NCI-H510A (cell line): ENCODE measurements at places on chromosomes 11 and 22.
A peak's percentile ranks its signal among the peaks of the same experiment; 100 is the strongest.

- no peak for DNase-seq
These were observed 31.7 kb upstream of the PARVB start for GRCh38 chr22:43992331-43992821.

GRCh38 chr11:12600829-12601228 lies 73.4 kb upstream of the TEAD1 start:
- DNase-seq = no peak

GRCh38 chr11:72719144-72719543 lies 33.1 kb downstream of the ARAP1 start:
- DNase-seq = no peak

GRCh38 chr11:3838504-3838903 lies 2.3 kb downstream of the RHOG start:
- DNase-seq = no peak

GRCh38 chr11:117693344-117693743 lies 103.7 kb downstream of the DSCAML1 start:
- no peak for DNase-seq

DNA sequence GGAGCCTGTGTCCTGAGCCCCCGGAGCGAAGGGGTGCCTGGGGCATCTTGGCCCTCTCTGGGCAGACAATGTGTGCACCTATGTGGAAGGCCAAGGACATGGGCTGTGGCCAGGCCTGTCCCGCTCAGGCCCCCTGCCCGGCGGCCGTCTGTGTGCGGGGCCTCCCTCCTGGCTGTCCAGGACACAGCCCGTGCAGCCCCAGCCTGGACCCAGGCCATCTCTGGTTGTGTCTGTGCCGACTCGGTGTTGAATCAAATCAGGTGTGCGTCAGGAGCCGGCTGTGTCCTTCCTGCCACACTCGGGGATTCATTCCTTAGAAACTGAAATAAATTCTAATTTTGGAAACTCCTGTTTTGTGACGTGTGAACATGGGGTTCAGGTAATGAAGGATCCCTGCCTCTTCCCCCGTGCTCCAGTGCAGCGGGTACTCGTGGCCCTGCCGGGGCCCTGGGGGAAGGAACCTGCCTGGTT lies 1.5 kb upstream of the SELENOO start:
- no peak for DNase-seq

GRCh38 chr11:6604081-6604626 lies 580 bp downstream of the ILK start:
- DNase-seq = no peak

DNA sequence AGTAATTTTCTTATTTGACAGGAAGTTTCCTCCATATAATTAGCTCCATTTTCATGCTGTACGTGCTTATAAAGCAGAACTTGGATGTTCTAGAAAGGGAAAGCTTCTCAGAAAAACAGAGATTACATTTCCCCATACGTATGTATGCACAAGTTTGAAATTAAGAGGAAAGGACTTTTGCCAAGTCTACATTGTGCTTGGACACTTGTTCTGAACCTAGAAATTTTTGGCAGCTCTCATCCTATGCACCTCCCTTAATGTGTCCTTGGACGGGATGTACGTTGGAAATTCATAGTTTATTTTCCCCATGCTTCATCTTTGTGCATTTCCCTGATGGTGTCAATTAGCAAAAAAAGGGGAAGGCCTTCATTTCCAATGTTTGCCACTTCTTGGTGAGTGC lies 322.7 kb downstream of the BLID start:
- no peak for DNase-seq

DNA sequence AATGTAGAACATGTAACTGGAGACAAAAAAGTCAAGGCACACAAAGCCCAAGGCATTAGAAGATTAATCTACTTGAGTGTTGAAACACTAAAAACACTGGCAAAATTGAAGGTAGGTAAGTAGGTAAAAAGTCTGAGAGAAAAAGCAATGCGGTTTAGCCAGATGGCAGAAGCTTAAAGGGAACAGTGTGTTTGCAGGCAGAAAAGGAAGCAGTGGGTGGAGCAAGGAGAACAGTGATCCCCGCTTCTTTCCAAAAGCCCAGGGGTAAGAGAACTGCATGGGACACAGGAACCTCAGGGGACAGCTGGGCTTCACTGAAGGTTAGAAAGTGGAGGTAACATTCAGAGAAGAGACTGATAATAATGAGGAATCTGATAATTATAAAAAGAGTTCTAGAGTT lies 16.0 kb downstream of the MRE11 start:
- no peak for DNase-seq

GRCh38 chr22:44042249-44043218 lies 18.4 kb downstream of the PARVB start:
- no peak for DNase-seq

GRCh38 chr11:75668451-75669297 lies at the start of gene MAP6:
MAP6 (minus strand) TSS chr11:75669038; CDS start chr11:75668369, 669 bp downstream.
- peak; percentile 53 for DNase-seq

DNA sequence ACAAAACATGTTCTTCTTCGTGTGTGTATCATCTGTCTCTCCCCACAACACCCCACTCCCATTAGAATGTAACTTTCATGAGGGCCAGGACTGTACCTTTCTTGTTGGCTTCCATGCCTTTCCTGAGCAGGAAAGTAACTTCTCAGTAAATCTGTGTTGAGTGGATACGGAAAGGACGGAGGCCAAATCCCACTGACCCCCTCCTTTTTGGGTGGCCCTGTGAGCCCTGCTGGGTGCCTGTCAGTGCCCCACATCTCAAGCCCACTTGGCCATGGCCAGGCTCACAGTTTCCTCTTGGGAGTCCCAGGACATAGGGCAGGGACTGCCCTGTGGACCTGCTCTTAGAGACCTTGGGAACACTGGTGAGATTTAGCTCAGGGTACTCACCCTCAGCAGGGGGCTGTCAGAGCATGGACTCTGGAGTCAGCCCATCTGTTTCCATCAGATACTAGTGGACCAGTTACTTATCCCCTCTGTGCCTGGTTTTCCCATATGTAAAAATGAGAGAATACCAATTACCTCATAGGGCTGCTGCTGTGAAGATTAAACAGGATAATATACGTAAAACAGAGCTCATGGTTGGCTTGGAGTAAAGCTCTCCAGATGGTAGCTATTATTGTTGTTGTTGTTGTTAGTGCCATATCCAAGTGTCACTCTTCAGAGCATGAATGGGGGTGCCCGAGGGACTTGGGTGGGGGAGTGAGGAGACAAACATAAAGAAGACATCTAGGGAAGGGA lies 1.0 kb upstream of the C11orf96 start:
- no peak for DNase-seq
